ENCODE measurements at places on chromosomes 12 and 14.

DNA sequence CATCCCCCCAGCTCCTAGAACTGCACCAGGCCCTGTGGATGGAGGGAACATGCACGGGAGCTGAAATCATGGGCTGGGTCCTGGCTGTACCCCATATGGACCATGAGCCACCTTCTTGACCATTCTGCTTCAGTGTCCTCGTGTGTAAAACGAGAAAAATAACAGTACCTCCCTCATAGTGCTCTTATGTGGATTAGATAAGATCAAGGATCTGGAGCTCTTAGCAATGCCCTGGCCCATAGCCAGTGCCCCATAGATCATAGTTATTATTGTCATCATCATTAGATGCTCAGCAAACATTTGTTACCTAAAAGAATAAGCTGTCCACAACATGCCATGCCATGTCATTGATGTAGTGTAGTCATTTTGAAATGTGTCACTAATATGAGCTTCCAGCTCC lies 71.3 kb downstream of the SYNE3 start:
- no peak for DNase-seq

GRCh38 chr12:59182658-59183455 lies 262.6 kb upstream of the LRIG3 start:
- no peak for DNase-seq

- DNase-seq = no peak
Measured at GRCh38 chr14:69895109-69895508, 15.9 kb downstream of the SMOC1 start.

- no peak for DNase-seq
Measured at GRCh38 chr12:49990273-49990672, 17.5 kb downstream of the AQP6 start.

DNA sequence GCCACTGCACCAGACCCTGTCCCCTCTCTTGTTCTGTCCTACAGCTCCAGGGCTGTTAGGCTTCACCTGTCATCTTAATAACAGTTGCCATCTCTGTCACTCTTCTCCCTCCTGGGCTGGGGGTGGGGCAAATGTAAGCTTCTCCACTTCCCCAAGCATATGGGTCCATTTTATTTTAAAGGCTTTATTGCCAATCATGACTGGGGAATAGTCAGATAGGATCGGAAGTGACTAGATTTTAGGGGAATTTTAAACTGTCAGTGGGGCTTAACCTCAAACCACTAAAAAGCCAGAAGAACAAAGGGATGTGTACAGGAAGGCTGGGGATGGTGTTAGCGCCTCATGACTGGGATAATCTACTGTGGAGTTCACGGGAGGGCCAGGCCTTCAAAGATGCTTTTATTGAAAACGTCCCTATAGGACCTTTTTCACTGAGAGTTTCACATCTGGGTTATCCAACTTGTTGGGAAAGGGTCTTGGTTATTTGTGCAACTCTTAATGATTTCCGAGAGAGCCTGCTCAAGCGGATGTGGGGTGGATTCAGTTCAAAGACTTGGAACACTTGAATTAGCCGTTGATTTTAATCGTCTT lies 41.6 kb downstream of the CHST11 start:
- DNase-seq = peak; percentile 79

DNA sequence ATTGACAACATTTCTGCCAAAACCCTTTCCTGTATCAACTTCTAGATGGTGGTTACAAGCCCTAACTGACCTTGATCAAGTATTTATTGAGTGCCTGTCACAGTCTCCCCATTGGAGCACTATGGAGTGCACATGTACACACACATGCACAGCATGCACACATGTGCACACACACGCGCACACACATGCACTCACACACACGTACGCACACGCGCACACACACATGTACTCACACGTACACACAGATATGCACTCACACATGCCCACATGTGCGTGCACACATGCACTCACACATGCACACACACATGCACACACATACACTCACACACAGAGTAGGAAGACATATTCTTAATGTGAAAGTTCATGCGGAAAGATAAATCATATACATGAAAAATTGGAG lies 43.7 kb downstream of the MYRFL start:
- DNase-seq = no peak

DNA sequence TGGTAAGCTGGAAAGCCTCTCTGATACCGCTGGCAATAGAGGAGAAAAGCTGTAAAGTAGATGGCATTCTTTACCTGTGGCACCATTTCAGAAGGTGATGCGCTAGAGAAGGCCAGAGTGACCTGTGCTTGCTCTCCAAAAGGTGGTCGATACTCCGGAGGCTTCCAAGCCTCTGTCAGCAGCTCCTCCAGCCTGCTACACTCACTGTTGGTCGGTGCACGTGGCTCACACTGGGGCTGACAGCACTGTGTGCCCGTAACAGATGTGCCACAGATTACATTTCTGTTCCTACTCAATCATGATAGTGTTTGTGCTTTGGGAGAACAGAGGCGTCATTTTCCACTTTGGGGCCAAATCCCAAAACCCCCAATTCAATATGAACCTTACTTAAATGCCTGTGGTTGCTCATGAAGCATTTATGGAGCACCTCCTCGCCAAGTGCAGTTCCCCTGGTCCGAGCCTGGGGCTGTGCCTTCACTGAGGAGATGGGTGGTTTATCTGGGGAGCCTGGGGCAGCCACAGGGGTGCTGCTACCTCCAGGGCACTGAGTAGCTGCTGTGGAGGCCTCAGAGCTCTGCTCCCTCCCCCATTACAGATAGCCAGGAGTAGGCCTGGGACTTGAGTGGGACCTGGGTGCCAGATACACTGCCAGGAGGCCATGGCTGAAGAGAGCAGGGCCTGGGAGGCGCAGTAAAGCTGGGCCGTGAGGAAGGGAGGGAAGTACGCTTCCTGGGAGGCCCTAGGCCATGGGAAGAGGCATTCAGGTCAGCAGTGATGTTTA lies 26.8 kb downstream of the CCNK start:
- DNase-seq = no peak

GRCh38 chr12:61713121-61713520 lies 547.1 kb upstream of the USP15 start:
- DNase-seq = no peak

DNA sequence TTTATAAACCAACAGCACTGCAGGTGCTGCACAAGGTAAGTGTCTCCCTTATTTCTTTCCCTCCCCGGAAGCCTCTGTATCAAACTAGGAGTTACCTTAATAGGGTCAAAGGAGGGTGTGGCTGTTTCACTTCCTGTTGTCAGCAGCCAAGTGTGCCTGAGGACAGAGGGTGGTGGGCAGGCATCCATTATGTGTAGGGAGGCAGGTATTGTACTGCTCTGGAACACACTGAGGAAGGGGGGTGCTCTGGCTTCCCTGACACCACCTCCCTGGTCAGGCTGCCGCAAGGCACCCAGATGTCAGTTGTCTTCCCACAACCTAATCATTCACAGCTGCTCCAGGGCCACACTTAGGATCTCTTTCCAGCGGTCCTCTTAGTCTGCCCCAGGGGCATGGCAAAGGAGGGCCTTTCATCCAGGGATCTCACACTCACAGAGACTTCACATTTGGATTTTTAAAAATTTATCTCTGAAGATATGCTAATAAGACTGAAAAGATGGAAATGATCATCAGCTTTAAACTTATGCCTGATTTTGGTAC lies 132.0 kb upstream of the ARHGAP5 start:
- DNase-seq = no peak

- no peak for DNase-seq
Measured at GRCh38 chr14:88628462-88628861, 65.6 kb downstream of the ZC3H14 start.

GRCh38 chr12:28486521-28486920 lies 296.3 kb downstream of the CCDC91 start:
- no peak for DNase-seq

DNA sequence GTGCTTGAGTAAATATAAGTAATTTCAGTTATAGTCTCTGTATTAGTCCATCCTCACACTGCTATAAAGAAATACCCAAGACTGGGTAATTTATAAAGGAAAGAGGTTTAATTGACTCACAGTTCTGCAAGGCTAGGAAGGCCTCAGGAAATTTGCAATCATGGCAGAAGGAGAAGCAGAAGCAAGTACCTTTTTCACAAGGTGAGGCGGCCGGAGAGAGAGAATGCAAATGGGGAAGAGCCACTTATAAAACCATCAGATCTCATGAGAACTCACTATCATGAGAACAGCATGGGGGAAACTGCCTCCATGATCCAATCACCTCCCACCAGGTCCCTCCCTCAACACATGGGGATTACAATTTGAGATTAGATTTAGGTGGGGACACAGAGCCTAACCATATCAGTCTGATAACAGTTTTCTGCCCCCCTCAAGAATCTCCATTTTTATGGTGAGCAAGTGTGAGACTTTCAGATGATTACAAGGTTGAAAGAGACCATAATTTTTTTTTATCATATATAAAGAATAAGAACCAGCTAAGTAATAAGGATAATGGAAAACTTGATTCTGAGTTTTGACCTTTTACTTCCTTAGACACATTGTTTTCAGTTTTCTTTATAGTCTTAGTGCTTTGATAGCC lies 35.6 kb downstream of the LEMD3 start:
- DNase-seq = no peak

DNA sequence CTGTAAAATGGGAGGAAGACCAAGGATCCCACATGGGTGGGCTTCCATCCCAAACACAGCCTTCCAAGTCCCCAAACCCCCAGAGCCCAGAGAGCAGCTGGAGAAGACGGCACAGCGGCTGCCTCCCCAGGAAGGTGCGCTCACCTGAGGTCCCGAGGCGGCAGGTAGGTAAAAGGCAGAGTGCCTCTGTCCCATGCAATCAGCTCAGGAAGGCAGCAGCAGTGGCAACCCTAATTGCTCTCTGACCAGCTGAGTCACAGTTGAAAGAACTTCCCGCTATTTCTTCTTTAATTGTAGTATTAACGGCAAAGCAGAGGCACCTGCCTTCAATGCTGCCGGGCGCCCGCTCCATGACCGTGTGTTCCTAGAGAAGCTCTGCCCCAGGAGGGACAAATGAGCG lies 91.1 kb upstream of the BCL11B start:
- no peak for DNase-seq

DNA sequence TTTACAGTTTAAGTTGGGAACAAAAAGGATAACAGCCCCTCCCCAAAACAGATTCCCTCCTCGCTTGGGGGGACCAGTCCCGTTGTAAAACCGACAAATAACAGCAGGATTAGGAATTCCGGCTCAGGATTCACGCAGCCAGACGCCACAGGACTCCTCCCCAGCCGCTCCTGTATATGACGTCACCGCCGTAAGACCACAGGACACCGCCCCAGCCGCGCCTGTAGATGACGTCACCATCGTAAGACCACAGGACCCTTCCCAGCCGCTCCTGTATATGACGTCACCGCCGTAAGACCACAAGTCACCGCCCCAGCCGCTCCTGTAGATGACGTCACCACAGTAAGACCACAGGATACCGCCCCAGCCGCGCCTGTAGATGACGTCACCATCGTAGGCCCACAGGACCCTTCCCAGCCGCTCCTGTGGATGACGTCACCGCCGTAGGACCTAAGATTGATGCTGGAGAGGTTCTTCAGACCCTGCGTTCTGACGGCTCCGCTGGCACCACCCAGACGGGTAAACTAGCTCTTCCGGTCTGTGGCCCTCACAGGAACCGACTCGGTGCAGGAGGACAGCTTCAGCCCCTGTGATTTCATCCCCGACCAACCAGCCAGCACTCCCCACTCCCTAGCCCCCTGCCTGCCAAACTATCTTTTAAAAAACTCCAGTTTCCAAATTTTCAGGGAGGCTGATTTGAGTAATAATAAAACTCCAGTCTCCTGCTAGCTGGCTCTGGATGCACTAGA lies 43.9 kb upstream of the FBRSL1 start:
- peak; percentile 35 for DNase-seq

- no peak for DNase-seq
Measured at GRCh38 chr12:46926526-46926925, 100.7 kb upstream of the SLC38A4 start.

- DNase-seq = no peak
Measured at GRCh38 chr12:6047249-6048237, 76.9 kb downstream of the VWF start.

- DNase-seq = no peak
Measured at GRCh38 chr12:114750917-114751316, 66.9 kb upstream of the TBX3 start.

- DNase-seq = no peak
Measured at GRCh38 chr12:8829621-8830020, 7.2 kb downstream of the A2ML1 start.

GRCh38 chr12:131683266-131684014 lies 27.4 kb upstream of the SFSWAP start:
- no peak for DNase-seq

- DNase-seq = peak; percentile 75
Measured at GRCh38 chr14:64812412-64812811, 67.3 kb downstream of the SPTB start.

DNA sequence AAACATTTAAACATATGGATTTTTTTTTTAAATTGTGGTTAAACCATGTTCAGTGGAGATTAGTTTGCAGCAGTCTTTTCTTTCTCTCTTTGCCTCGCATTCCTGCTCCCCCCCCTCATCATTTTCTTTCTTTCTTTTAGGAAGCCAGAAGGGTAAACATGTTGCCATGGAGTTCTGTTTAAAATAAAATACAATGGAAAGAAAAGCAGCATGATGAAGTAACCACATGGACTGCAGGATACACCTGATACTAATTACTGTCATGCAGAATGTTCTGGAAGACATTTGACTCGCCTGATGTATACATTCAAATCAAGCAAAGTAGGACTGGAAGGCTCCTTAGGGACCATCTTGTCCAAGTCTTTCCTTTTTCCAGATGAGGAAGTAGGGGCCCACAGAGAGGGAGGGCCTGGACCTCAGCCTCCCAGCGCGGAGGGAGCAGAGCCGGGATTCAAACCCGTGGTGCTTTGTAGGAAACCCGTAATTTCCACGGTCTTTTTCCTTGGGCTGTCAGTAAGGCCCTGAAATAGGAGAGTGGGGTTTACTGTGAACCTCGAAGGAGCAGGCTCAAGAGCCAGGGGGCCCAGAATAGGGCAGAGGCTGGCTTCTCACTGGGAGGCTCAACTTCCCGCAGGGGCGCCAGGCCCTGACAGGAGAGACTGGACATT lies 2.4 kb upstream of the MEG3 start:
- no peak for DNase-seq

DNA sequence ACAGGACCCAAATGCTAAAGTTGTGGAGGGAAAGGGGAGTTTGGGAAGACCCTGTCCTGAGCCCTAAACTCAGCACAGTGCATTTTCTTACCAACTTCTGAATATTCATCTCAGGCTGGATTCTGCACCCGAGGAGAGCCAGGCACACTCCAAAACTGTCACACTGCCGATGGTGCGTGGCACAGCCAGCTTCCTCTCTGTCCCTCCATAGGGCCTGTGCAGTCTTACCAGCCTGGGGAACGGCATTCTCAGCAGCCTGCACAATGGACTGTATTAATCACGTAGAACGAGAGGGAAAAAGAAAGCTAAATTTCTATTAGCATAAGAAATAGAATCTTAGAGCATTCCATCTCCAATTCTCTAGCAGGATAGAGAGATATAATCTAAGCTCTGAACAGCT lies 71.3 kb upstream of the GPATCH2L start:
- DNase-seq = no peak

GRCh38 chr12:82015623-82016347 lies 256.6 kb upstream of the PPFIA2 start:
- no peak for DNase-seq

- no peak for DNase-seq
Measured at GRCh38 chr12:58296863-58297262, 355.5 kb downstream of the ATP23 start.
